ENCODE measurements at places on chromosomes 7 and 10.

GRCh38 chr7:311796-312195 is 21.8 kb downstream of the FOXL3 start:
- H3K4me3 ChIP-seq: no peak overlapping the region
- no peaks in the 10 kb centered on the region for H3K36me3 ChIP-seq
- DNase-seq: no peak
- no peaks in the 10 kb centered on the region for H3K4me1 ChIP-seq
- no peaks in the 10 kb centered on the region for H3K27me3 ChIP-seq

DNA sequence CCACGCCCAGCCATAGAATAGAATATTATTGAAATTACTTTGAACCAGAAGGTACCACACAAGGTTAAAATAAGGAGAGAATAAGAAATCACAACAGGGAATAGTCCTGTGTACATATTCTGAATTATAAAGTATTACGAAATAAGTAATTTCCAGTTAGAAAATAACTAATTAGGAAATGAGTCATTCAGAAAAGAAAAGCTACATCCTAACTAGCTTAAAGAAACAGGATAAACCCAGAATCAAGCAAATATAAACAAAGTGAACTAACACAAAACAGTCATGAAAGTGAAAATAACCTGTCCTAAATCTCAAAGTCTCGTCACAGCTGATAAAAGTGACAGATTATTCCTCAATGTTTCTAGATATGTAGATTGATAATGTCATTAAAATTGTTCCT is 74.8 kb upstream of the NEBL start:
- H3K4me1 ChIP-seq: peaks cover under 1% of the 10 kb centered on the region
- H3K36me3 ChIP-seq: no peaks in the 10 kb centered on the region
- no peak overlapping the region for H3K27ac ChIP-seq
- no peaks in the 10 kb centered on the region for H3K27me3 ChIP-seq

DNA sequence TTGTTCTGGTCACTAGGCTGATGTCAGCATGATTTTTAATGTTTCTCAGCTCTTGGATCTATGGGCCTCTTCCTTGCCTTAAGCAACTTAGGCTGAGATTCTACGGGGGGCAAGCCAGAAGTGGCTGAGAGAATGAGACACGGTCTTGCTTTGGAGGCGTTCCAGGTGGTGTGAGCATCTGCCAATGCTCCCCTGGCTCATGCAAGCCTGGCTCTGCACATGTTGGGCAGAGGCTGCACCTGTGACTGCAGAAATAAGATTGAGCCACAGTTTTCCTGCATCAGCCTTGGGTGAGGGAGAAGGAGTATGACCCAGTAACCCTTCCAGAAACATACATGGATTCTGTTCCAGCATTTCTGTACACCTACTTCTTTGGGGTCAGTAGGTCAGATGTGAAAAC is 41.9 kb downstream of the C10orf120 start:
- H3K4me3 ChIP-seq: no peak overlapping the region
- DNase-seq: no peak
- no peaks in the 10 kb centered on the region for H3K4me1 ChIP-seq

- H3K27ac ChIP-seq: no peak overlapping the region
- no peak overlapping the region for H3K4me3 ChIP-seq
- H3K4me1 ChIP-seq: no peaks in the 10 kb centered on the region
- no peaks in the 10 kb centered on the region for H3K36me3 ChIP-seq
- H3K27me3 ChIP-seq: no peaks in the 10 kb centered on the region
These were observed 32.0 kb downstream of the GRID1 start for GRCh38 chr10:86334488-86335085.

All from neuronal stem cell (in vitro differentiated cells).